Upper lobe of right lung (tissue), 1 donor: ENCODE measurements at places on chromosomes 7 and 10. TPM values are rescaled to one million over a fixed set of nuclear protein-coding genes. Genes with fewer than 3 reads are reported as not detected.

FAM20C gene
- total RNA-seq: 58.8 TPM

PON1 gene
- 0.49 TPM for total RNA-seq

COL28A1 gene
- total RNA-seq: 0.61 TPM

PNLIPRP3 gene
- 0.20 TPM for total RNA-seq

INSYN2A gene
- 0.14 TPM for total RNA-seq

LRIT2 gene
- total RNA-seq: not detected

SSC4D gene
- total RNA-seq: 1.1 TPM

GRCh38 chr7:104894726-104895521, 119.1 kb upstream of the KMT2E start:
- DNase-seq: no peak

GRCh38 chr10:77666821-77667220, 29.2 kb upstream of the KCNMA1 start:
- DNase-seq: no peak

DNA sequence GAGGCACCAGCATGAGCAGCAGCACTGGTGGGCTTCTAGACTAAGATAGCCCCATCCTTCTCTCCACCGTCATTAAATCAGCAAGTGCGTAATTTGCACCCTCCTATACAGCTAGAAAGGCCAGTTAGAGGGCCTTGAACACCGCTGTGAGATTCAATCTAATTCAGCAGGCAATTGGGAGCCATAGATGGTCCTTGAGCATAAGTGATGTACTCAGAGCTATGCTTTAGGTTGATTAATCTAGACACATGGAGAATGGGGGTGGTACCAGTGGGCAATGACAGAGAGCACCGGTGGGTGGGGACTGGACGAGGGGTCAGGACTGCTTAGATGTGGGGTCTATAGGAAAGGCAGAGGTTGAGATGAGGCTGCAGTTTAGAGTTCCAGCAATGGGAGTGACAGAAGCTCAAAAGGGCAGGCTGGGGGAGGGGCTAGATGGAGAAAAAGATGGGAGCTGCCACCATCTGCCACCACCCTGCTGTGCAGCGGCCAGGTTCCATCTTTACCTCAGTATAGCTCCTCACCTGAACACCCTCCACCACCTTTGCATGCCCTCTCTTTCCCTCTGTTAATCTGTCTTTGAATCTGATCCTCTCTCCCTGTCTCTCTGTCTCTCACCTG, 87.3 kb downstream of the C10orf105 start:
- DNase-seq: no peak

- DNase-seq: no peak
Measured at GRCh38 chr7:121420976-121421375, 24.9 kb upstream of the FAM3C start.

GRCh38 chr7:100538348-100538653, 702 bp upstream of the AGFG2 start:
- no peak for DNase-seq

- no peak for DNase-seq
Measured at GRCh38 chr10:79938728-79939406, 10.0 kb downstream of the SFTPD start.

DNA sequence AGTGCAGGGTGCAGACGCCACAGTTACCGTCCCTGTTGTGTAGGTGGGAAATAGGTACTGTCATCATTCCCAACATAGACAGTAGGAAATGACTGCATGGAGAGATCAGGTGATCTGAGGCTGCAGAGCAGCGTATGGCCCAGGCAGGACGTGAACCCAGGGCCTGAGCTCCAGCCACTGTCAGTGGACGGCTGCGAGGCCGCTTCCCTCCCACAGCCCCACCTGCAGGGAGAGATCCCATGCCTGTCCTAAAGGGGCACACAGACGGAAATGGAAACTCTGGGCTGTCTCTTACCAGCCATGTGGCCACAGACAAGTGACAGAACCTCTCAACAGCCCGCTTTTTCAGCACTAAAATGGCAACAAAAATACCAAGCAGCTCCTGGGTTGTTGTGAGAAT, 44.5 kb upstream of the MNX1 start:
- peak; percentile 21 for DNase-seq

DNA sequence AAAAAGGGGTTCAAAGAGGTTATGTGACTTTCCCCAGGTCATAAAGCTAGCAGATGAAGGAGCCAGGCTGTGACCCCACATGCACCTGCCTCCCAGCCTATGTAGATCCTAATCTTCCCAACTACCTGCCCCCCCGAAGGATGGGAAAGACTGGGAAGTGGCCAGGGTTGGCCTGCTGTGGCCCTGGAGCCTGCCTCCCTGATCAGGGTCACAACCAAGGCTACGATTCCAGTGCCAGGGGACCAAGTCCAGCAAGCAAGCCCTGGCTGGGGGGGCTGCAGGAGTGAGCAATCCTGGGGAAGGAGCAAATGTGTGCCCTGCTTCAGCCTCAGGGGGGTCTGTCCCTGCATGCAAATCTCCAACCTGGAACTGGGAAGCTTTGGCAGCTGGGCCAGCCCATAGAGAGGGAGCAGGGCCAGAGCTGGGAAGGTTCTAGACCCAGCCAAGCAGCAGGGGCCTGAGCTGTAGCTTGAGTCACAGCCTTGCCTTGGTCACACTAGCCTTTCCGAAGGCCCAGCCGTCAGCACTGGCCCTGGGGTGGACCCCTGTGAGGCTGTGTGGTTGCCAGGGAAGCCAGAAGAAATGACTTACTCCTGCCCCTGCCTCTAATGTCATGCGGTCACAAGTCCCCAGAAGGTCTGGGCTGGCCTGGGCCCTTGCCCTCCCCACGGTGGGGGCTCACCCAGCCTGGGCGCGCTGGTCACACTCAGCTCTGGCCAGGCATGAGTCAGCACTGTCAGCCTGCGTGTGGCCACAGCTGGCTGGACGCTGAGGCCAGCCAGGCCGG, 96.4 kb upstream of the ZMIZ1 start:
- peak; percentile 78 for DNase-seq

DNA sequence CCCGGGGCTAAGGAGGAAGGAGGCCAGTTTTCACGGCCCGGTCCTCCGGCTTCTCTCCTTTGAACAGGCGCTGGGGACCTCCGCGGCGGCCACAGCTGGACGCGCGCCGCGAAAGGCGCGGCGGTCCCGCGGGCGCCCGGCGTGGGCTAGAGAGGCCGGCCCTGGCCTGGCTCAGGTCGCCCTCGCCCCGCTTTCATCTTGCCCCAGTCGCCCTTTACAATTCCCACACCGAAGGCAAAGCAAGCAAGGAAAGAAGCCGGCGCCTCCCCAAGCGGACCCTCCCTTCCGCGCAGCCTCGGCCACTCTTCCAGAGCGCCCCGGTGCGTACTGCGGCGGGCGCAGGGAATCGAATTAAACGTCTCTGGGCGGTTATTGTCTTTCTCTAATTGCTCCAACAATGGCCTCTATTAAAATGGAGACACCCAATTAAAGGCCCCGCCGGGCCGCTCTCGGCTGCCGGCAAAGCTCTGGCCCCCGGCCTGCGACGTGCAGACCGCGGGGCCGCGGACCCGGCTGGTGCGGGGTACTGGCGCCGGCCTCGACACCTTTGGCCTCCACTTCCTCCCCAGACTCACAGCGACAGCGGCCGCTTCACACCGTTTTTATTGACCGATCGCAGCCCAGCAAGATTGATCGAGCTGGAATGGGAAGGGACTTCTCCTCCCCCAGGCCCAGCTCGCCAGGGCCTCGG, 4.5 kb upstream of the GATA3 start:
- no peak for DNase-seq

DNA sequence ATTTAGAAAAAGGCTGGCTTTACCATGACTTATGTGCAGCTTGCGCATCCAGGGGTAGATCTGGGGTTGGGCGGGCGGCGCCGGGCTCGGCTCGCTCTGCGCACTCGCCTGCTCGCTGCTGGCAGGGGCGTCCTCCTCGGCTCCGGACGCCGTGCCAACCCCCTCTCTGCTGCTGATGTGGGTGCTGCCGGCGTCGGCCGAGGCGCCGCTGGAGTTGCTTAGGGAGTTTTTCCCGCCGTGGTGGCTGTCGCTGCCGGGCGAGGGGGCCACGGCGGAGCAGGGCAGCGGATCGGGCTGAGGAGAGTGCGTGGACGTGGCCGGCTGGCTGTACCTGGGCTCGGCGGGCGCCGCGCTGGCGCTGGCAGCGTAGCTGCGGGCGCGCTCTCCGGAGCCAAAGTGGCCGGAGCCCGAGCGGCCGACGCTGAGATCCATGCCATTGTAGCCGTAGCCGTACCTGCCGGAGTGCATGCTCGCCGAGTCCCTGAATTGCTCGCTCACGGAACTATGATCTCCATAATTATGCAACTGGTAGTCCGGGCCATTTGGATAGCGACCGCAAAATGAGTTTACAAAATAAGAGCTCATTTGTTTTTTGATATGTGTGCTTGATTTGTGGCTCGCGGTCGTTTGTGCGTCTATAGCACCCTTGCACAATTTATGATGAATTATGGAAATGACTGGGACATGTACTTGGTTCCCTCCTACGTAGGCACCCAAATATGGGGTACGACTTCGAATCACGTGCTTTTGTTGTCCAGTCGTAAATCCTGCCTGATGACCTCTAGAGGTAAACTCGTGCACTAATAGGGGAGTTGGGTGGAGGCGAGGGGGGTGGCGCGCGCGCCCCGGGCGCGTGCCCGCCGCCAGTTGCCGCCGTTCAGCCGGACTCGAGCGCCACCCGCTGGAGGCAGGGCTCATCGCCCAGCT, at the start of gene HOXA5:
HOXA5 (minus strand) TSS at position 659 of the 927 bp plus-strand sequence; CDS start at position 585, 74 bp downstream.
- DNase-seq: peak; percentile 77

DNA sequence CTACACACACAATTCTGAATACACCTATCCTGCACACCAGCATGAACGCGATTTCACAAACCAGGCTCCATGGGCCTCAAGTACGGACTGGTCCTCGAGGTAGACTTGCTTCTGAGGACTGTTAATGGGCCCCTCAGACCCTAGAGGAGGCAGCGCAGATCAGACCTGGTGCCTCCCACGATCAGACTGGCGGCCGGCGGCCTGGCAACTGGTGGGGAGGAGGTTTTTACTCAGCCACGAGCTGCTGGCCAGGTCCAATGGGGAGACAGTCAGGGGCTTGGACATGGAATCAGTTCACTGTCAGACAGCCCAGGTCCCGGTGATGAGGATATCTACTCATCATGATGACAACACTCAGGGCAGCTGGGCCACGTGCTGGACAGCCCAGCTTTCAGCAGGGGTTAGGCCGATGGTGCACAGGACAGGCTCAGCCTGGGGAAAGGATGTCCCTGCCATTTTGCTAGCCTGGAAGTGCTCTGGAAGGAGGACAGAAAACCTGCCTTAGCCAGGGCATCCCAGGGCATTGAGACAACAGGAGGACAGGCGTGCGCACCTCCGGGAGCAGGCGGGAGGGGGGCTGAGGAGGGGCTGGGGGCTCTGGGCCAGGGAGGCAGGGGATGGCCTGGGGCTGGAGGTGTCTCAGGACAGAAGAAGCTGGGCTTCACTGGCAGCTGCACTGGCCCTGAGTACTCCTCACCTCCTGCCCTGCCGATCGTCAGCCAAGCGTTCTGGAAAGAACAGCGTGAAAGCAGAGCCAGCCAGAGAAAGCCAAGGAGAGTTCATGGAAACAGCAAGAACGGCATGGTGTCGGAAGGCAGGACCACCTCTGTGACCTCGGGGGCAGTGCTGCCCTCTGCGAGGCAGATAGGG, 48.0 kb upstream of the RASGEF1A start:
- peak; percentile 49 for DNase-seq

GRCh38 chr10:61840403-61840802, 61.1 kb upstream of the ARID5B start:
- DNase-seq: no peak

DNA sequence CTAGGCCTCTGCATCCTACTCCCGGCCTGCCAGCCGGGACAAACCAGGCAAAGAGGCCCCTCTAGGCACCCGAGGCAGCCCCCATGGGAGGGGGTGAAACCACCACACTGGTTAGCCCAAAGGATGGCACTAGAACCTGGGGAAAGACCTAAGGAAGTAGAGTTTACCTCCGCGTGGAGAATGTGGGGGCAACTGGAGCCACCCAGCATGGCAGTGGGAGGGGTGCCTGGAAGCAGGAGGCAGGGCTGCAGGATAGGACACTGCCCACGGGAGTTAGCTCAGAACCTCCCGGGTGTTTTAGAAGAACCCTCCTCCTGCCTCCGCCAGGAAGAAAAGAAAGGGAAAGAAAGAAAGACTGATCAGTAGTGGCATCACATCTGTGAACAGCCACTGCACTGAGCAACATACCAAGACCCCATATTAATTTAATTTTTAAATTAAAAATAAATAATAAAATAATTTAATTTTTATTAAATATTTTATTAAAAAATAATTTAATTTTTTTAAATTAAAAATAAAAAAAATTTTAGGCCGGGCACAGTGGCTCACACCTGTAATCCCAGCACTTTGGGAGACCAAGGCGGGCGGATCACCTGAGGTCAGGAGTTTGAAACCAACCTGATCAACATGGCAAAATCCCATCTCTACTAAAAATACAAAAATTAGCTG, 11.2 kb downstream of the AIFM2 start:
- DNase-seq: no peak

GRCh38 chr7:140235114-140235513, 58.3 kb upstream of the KDM7A start:
- no peak for DNase-seq

- DNase-seq: no peak
Measured at GRCh38 chr7:43757073-43757720, 1.3 kb upstream of the BLVRA start.

GRCh38 chr10:2414039-2414438, 653.3 kb upstream of the PFKP start:
- no peak for DNase-seq

GRCh38 chr10:102450124-102450373, 1.3 kb downstream of the C10orf95 start:
- no peak for DNase-seq

DNA sequence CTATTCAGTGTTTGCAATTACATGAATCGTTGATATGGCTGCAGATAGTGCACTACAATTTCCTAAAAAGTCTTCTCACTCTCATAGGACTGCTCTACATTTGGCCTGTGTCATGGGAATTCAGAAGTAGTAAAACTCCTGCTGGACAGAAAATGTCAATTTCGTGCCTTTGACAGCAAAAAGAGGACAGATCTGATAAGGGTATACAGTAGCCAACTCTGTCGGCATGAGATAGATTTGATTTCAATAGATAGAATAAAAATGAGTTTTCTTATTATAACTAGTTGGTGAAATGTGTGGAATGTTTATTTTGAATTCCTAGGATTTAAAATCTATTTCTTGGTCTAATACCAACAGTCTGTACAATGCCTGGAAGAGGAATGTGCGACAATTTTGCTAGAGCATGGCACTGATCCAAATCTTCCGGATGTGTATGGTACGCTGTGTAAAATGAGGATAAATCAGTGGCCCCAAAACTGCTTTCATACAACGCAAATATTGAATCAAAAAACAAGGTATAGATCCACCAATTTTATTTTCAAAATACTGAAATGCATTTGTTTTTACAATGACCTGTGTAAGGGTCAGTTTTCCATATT, 133.5 kb upstream of the CDK13 start:
- DNase-seq: no peak

GRCh38 chr10:33229252-33229948, 105.1 kb downstream of the NRP1 start:
- no peak for DNase-seq

- no peak for DNase-seq
Measured at GRCh38 chr7:29480934-29481651, 82.5 kb upstream of the PRR15 start.

GRCh38 chr10:9596368-9596920, 1421.2 kb upstream of the CELF2 start:
- DNase-seq: no peak
